ENCODE measurements at places on chromosomes 5 and 9.
A peak's percentile ranks its signal among the peaks of the same experiment; 100 is the strongest.

DNA sequence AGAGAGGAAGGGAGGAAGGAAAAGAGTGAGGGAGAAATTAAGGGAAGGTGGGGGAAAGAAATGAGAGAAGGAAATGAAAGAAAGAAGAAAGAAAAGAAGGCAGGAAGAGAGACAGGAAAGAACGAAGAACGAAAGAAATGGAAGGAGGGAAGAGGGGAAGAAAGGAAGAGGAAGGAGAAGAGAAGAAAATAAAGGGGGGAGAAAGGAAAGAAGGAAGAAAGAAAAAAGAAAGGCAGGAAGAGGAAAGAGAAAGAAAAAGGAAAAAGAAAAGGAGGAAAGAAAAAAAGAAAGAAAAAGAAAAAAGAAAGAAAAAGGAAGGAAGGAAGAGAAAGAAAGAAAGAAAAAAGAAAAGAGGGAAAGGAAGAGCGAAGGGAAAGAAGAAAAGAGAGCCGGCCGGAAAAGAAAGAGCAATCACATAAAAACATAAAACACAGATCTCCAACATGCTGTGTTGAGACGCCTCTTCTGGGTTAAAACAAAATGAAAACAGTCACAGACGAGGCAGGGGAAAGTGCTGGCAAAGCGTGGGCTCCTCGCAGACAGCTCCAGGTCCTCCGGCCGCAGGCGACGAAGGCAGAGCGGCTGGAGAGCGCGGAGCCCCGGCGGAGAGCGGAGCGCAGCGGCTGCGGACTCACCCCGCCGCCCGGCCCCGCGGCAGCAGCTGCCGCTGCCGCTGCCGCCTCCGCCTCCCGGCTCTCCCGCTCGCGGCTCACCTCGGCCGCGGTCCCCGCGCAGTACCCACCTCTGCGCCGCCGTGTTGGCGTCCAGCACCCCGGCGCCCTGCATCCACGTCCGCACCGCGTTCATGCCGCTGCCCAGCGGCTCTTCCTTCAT, 896 bp downstream of the EBF1 start:
- peak; percentile 26 for DNase-seq

GRCh38 chr5:128671943-128672342, 133.9 kb upstream of the FBN2 start:
- DNase-seq = no peak

DNA sequence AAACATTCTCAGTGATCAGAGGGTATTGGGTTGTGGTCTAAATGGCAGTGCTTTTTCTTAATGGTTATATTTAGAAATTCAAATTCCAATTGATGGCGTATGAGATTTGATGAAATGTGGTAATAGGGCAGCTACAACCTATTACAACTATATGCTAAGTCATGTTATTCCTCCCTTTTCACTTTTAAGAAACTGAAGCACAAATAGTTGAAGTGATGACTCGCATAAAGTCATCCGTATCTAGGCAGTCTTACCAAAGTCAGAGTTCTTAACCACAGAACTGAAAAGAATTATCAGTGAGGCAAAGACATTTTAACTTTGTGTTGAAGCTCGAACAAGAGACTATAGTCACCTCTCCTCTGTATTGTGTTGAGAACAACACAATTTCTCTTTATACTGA, 28.2 kb downstream of the C9orf152 start:
- no peak for DNase-seq

- no peak for DNase-seq
Observed at GRCh38 chr5:61854531-61854930, 451.5 kb upstream of the KIF2A start.

DNA sequence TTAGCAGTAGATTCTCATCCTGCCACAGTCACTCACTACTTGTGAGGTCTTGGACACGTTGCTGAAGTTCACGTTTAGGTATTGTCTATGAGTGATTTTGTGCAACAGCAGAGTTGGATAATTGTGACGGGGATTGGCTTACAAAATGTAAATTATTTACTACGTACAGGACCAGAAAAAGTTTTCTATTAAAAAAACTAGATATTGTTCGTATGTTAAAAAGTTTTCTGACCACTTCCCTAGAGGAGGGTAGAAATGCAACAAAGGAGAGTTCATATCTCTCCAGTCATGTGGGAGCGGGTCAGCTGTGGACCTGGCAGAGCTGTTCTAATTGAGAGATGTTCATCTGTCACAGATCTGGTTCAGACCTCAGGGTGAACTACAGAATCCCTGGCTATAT, 976.1 kb upstream of the NUDT12 start:
- DNase-seq = no peak
